ENCODE measurements at places on chromosomes 2 and 18.
A peak's percentile ranks its signal among the peaks of the same experiment; 100 is the strongest.

- DNase-seq, result no peak
Observed at GRCh38 chr2:213243189-213244044, 40.8 kb upstream of the SPAG16 start.

DNA sequence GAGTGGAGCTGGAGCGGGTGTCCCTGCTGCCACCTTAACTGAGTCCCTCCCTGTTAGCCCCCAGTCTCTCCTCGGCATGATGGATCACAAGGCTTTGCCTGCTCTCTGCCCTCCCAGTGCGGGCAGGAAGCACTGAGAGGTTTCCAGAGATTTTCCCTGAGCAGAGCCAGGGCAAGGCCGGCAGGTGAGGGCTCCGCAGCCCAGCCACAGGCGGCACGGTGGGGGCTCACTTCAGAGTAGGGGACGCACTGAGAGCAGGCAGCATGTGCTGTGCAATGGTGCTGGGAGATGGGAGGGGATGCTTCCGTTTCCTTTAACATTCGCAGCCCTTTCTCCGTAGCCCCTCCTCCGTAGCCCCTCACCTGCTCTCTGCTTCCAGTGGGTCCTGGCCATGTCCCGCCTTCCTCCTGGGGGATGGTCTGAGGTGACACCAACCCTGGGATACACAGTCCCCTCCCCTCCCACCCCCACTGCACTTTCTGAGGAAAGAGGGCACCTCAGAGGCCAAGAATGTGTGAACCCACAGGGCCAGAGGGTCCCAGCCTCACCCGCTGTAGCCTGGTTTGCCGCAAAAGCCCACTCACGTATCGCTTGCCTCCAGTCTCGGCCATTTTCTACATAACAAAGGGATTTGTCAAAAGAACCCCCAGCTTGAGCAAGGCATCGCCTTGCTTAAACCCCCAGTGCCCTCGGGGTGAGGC is 10.7 kb downstream of the KCNF1 start:
- no peak for DNase-seq

- no peak for DNase-seq
Observed at GRCh38 chr2:222576171-222577081, 79.5 kb downstream of the FARSB start.

- DNase-seq, result no peak
Observed at GRCh38 chr2:2187196-2187595, 143.9 kb downstream of the MYT1L start.

GRCh38 chr2:178005756-178006155 is 66.8 kb downstream of the PDE11A start:
- peak; percentile 60 for DNase-seq

DNA sequence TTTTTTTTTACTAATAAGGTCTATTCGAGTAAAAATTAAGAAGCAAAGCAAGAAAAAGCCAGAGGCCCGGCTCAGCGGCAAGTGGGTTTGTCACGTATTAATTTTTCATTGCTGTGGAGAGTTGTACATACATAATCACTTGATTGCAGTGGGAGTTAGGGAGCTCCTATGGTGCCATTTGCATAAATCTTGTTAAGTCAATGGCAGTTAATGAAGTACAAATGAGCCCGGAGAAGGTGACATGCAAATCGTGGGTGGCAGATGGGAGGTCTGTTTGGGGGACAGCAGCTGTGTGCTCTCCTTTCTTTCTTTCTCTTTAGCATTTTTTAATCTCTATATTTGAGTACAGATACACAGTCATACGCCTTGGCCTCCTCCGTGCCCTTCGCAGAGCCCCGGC is 317.0 kb downstream of the AGAP1 start:
- DNase-seq, result no peak

- DNase-seq, result no peak
Observed at GRCh38 chr2:181958726-181959125, 26.9 kb upstream of the PPP1R1C start.

- DNase-seq, result peak; percentile 72
Observed at GRCh38 chr2:38106405-38107094, 30.6 kb upstream of the CYP1B1 start.

GRCh38 chr2:240428245-240428644 is 7.2 kb upstream of the GPC1 start:
- no peak for DNase-seq

DNA sequence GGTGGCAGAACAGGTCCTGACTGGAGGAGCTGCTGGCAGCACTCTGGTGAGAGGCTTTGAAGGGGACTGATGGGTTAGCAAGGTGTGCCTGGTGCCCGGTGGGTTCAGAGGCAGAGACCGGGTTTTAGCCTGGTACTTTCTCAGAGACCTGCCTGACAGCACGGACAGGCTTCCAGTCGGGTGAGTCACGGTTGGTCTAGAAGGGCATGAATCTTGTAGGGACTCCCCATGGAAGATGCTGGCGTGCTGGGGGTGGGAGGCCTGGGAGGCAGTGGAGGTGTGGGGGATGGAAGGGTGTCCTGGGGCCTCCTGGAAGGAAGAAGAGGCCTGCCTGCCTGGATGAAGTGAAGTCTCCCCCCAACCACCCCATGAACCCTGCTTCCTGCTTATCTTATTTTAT is 52.6 kb downstream of the ACKR3 start:
- no peak for DNase-seq

DNA sequence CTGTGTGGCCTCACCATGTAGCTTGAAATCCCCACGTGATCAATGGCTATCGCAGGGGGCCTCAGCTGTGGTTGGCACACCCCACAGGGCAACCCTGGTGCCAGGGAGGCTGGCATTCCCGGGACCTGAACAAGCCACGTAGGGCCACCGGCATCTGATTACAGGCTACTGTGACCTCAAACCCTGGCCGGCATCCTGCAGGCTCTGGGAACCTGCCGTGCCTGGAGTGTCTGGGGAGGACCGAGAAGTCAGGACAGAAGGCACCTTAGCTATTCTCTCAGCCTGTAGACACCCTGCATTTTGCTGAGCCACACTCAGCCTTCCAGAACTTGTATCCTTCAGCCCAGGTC is 213.0 kb downstream of the GLI2 start:
- DNase-seq, result no peak

DNA sequence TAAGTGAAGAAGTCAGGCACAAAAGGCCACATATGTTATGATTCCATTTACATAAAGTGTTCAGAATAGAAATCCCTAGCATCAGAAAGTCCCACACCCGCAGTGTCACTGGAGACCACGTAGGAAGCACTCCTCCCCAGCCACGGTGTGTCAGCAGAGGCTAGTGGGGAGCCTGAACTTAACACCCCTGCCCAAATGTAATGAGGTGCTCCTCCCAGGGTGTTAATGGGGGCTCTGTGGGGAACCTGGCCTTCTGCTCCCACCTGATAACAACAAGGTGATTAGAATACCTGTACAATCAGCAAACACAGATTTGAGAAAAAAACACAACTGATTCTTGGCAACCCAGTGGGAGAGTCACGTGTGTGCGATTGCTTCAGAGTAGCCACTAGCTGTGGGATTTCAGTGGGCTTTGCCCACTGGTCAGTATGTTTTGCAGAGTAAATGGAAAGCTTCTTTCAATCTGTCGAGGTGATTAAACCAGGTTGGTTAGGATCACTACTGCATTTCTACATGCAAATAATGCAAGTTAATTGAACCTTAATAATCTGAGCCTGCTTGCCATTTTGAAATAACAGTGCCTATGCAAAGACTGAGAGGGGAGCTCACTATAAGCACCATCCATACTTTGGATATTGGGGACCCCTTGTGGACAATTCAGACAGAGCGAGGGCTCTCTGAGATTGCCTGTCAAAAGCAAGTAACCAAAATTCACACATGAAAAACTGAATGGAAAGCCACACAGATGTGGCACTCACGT is 20.6 kb upstream of the ATRAID start:
- DNase-seq, result peak; percentile 66

GRCh38 chr18:13163167-13163927 is 55.2 kb upstream of the LDLRAD4 start:
- DNase-seq, result no peak

- no peak for DNase-seq
Observed at GRCh38 chr2:170375192-170375591, 197.2 kb downstream of the MYO3B start.

DNA sequence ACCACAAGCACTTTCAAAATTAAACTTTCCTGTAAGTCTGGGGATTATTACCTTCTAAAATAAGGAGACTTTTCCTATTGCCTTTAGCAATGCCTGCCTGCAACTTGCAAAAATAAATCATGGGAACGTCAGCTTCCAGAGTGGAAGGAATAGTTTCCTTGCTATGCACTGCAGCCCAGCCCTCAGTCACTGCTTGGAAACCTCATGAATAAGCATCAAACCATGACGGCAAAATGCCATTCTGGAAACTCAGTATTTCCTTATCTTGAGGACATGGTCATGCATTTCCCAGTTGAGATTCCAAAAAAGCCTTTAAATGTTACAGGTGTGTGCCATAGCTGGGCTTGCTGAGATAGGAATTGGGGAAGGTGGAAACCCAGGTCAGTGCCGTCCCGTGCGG is 84.2 kb upstream of the OTOS start:
- no peak for DNase-seq

DNA sequence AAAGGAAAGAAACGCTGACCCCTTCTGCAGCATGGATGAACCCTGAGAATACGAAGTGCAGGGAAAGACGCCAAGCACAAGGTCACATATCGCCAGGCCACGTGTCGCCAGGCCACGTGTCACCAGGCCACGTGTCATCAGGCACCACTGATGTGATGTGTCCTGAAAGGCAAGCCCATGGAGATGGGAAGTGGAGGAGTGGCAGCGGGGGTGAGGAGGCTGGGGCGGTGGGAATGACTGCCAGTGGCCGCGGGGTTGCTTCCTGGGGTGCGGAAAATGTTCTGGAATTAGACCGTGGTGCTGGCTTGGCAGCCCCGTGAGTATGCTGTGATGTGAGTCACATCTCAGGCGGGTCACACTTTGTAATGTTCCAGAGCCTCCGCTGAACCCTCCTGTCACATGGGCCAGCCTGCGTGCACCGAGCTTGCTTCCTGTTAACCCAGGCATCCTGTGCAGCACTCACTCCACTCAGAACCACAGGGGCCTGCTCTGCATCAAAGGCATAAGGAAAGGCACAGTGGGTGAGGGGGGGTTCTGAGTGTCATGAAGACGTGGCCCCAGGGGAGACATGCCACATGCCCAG is 39.0 kb downstream of the SLC66A2 start:
- DNase-seq, result no peak

GRCh38 chr18:11089931-11090715 is 59.2 kb downstream of the PIEZO2 start:
- DNase-seq, result no peak

GRCh38 chr18:22846697-22847096 is 86.4 kb upstream of the RBBP8 start:
- no peak for DNase-seq

- DNase-seq, result peak; percentile 52
Observed at GRCh38 chr2:64225491-64225890, 81.3 kb upstream of the PELI1 start.

DNA sequence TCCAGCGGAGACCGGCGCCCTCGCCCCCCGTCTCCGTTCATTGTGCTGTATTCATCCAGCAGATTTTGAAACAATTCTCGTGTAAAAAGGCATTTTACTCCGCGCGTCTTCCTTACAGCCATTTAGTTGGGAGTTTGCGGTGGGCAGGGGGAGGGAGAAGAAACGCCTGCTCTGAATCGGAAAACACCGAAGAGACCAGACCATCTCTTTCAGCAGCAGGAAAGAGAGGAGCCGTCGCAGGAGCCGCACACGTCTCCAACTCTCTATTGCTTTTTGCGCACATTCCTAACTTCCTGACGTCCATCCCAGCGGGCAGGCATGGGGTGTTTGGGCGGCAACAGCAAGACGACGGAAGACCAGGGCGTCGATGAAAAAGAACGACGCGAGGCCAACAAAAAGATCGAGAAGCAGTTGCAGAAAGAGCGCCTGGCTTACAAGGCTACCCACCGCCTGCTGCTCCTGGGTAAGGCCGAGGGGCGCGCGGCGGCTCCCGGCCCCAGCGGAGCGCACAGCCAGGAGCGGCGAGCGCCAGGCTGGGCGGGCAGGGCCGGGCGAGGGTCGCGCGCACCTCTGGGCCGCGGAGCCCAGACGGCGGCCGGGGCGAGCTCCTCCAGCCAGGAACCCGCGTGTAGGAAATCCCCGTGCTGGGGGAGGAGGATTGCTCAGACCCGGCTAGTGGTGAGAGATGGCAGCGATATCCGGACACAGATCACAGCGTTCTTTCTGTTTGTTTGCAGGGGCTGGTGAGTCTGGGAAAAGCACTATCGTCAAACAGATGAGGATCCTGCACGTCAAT is 63.2 kb downstream of the GNAL start:
- no peak for DNase-seq

- DNase-seq, result no peak
Observed at GRCh38 chr2:98028101-98028561, 32.4 kb upstream of the TMEM131 start.

GRCh38 chr2:168118733-168119514 is 128.5 kb downstream of the STK39 start:
- DNase-seq, result peak; percentile 68

DNA sequence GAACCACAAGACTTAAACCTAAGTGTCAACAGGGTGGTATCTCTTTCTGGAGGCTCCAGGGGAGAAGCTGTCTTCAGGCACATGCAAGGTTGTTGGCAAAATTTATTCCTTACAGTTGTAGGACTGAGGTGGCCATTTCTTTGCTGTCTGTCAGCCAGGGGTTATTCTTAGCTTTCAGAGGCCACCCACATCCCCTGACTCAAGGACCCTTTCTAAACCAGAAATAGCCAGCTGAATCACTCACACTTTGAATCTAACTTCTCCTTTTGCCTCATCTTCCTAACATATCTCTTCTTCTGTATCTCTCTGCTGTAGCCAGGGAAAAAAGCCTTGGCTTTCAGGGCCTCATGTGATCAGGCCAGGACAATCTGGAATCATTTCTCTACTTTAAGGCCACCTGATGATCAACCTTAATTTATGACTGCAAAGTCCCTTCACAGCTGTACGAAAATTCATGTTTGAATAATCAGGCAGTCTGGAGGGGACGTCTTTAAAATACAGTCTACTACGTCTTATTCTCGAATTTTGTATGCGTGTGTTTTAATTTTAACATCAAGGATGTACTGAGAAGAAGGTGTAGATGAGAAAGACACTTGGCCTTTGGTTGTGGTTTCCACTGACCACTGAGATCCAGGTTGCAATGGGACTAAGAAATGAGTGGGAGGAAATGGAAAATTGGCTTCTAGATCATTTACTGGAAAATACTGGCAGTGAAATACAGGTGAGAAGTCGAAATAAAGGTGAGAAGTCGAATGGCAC is 90.4 kb downstream of the DOCK10 start:
- no peak for DNase-seq

GRCh38 chr2:32363597-32363996 is 6.8 kb downstream of the BIRC6 start:
- DNase-seq, result no peak

GRCh38 chr18:32759611-32760167 is 13.1 kb downstream of the KLHL14 start:
- DNase-seq, result no peak

DNA sequence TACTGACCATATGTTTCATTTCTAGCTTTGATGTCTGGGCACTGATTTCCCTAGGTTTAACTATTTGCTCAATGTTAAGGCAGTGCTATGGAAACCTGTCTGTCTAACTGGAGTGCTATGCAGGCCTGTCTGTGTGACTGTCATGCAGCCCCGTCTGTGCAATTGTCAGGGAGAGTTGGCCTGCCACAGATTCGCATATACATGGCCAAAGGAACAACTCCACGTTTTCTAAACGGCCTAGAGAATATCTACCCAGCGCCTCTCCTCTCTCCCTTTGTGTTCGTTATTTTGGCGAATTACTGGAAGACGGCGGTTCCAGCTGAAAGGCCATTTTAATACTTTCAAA is 59.6 kb upstream of the PSME4 start:
- no peak for DNase-seq

All from HT1080 (cell line).